Non-pigmented ciliary epithelial cell (primary cell): ENCODE measurements at places on chromosomes 11 and 22.
A peak's percentile ranks its signal among the peaks of the same experiment; 100 is the strongest.

- DNase-seq, result no peak
Observed at GRCh38 chr11:62081378-62082291, 42.2 kb upstream of the INCENP start.

DNA sequence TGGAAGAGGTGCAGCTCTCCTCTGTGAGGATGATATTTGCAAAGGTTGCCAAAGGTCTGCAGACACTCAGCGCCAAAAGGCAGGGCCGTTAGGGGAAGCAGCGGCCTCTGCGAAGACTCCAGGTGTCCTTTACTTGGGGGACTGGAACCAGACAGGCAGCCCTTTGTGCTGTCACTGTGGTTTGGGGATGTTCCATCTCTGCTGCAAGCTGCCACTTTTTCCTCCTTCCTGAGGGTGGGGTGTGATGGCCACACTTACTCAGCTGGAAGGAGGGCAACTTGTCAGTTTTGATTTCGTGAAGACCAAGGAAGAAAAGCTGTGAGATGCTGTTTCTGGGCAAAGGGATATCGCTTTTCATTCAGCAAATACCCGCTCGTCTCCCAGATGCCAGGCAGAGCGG, 96.5 kb upstream of the PRR5 start:
- no peak for DNase-seq

GRCh38 chr22:24181088-24181995, at the start of gene SUSD2:
TSS of gene SUSD2 (plus strand) at chr22:24181487. CDS start at chr22:24181520, 33 bp downstream.
- no peak for DNase-seq

- no peak for DNase-seq
Observed at GRCh38 chr11:20114588-20114987, 45.7 kb downstream of the DBX1 start.

DNA sequence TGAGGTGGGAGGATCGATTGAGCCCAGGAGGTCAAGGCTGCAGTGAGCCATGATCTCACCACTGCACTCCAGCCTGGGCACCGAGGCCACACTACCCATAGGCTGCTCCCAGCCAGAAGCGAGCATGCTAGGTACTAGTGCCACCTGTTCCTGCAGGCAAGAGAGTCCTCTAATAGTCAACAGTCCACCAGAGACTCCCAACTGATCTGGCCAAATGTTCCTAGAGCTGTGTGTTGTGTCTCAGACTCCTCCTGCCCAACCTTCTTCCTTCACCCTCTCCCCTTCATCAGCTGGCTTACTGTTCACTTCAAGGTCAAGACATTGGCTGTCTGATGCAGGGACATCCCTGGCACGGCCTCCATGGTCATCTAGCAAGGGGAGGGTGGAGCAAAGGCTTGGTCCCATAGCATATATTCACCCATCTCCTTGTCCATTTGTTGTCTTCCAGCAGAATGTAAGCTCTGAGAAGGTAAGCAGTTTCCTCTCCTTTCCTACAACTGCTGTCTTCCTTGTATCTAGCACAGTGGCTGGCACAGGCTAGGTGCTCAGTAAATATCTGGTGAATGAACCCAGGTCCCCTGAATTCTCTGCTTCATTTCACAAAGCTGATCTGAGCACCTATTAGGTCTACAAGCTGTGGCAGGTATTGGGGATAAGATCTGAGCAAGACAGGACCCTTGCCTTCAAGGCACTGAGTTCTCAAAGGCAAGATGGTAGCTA, 126.2 kb upstream of the SERPIND1 start:
- DNase-seq, result no peak

GRCh38 chr11:108302121-108302785, 79.4 kb downstream of the ATM start:
- peak; percentile 17 for DNase-seq

DNA sequence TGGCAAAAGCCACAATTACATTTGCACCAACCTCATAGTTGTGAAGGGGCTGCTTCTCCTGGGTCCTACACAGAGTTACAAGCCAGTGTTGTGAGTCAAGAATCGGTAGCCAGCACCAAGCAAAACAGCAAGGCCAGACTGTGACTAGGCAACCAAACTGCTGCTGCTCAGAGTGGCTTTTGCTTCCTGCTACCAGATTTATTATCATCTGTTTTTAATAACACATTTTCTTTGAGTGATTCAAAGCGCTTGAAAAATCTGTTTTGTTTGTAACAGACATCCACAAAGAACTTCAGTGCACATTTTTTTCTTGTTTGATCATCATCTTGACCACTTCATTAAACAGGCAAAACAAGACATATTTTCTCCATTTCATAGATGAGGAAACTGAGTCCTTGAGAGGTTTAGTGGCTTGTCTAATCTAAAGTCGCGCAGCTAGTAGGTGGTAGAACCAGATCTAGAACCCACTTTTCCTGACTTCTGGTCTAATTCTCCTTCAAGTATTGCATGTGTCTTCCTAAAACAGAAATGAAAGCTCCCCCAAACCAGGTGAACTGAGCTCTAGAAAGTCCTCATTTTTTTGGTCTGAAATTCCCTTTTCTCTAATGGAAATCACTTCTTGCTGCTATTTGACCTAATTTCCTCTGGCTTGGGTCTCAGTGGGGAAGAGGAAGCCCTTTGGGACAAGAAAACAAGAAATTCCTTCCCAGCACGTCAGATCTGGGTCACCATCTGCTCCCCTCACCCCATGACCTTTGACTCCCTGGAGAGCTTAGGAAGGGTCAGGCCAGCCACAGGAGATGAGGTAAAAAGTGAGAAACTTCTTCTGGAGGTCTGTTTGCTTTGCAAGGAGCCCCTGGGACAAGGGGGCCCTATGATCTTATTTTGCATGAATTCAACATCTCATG, 39.9 kb downstream of the CWC15 start:
- DNase-seq, result peak; percentile 92

GRCh38 chr11:76891793-76892192, 31.1 kb downstream of the ACER3 start:
- DNase-seq, result no peak

- DNase-seq, result no peak
Observed at GRCh38 chr11:119099711-119100110, 1.9 kb downstream of the DPAGT1 start.

DNA sequence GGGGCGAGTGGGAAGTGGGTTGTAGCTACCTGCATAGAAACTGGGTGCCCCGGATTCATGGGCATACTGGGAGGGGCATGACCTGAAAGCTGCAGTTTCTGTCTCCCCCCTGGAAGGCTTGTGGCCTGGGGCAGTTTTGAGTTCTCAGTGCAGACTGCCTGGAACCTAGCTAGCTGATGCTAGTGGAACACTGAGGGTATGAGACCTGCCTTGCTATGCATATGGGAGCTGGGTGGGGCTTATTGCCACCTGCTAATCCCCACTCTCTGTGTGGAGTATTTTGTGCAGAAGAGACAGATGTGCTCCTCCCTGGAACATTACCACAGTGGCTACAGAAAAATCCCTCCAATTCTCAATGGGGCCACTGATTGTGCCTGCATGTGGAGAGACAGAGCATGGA, 11.7 kb upstream of the OR56B4 start:
- no peak for DNase-seq

GRCh38 chr11:5007561-5007960, 12.9 kb downstream of the OR51L1 start:
- no peak for DNase-seq

DNA sequence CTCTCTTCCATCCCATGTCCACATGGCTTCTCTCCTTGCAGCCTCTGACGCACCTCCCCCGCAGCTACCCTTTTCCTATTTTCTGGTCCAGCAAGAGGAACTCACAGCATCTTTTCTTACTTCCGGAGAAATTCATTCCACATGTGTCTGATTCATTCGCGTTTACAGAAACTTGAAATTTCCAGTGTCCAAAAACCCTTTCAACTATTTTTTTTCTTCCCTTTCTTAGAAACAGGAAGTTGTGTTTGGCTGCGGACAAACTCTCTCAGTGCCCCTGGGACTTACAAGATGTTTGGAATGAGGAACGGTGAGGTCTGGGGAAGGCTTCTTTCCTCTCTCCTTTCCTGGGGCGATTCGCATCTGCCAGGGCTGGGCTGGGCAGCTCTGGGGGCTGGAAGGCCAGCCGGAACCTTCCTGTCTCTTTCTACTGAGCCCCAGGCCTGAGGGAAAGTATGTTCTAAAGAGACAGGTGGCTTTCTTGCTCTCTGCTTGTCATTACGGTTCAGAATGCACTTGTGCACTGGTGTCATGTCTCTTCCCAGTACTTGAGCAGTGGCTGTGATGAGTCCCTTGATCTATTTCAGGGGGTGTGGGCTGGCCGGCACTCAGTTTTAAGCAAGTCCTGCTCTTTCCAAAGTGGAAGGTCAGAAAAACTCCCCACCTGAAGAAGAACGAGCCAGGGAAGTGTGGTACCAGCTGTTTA, 27.5 kb downstream of the ADAMTS8 start:
- DNase-seq, result no peak

GRCh38 chr22:20384865-20385264, 9.1 kb upstream of the ZNF74 start:
- no peak for DNase-seq

GRCh38 chr11:13771151-13771550, 102.7 kb downstream of the FAR1 start:
- DNase-seq, result no peak

DNA sequence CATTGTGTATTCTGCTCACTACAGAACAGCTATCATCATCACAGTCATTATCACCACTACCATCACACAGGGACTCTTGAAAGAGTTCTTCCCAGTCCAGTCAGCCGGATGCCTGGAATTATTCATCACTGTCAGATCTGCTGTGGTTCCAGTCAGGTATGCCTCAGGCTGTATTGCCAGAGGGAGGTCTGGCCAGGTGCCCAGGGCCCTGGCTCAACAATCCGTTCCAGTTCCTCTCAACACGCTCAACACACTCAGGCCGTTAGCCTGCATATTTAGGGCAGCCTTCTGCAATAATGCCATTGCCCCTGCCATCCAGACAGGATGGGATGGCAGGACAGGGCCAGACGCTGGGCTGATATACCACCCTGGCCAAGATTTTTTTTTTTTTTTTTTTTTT, 28.6 kb upstream of the RASL10A start:
- peak; percentile 87 for DNase-seq

DNA sequence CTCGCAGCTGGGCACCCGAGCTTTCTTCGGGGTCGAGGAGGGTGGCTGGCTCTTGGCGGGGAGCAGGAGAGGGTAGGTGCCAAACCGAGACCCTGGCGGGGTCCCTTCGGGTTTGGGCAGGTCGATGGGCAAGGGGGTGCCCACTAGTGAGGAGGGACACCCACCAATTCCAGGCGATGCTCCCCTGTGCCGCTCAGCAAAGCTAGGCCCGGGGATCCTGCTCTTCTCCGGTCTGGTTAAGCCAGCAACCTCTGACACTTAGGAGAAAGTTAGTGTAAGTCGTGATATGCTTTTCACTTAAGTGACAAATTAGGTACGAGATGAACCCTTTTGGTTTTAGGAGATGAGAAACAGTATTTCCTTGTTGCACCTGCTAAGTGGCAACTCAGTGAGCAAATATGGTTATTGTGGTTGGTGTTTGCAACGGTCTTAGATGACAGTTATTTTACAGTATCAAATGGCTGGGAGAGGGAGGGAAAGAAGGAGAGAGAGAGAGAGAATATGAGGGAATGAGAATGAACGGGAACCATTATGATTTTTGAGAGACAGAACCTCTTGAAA, 565 bp downstream of the NUCB2 start:
- DNase-seq, result no peak

DNA sequence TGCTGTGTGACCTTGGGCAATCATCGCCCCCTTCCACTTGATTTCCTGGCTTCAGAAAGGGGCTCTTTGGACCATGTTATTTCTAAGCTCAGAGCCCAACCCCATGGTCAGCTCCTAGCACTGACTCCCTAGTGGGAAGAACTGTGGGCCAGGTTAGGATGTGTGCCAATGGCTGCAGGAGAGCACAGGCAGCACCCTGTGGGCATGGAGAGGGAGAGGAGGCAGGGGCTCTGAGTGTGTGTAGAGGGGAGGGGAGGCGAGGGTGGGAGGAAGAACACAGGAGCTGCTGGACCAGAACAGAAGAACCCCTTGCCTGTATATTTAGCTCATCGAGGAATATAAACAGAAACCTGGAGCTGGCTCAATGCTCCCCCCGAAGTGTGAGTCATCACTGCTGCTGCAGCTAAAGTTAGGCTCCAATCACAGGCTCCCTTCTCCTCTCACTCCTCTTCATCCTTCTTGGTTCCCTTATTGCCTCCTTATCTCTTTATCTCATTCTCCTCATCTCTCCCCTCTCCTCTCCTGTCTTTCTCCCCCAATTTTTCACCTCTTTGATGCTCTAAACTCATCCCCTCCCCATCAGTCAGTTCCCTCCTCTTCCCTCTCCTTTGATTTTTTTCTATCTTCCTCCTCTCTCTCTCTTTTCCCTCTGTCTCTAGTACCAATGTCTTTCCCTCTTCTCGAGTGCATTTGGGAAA, 14.5 kb upstream of the RPS19BP1 start:
- DNase-seq, result no peak

- DNase-seq, result no peak
Observed at GRCh38 chr22:46522797-46523196, 14.6 kb downstream of the CELSR1 start.

GRCh38 chr11:59767225-59767611, 12.0 kb downstream of the STX3 start:
- no peak for DNase-seq
